ENCODE measurements at places on chromosomes 5 and 9.

GRCh38 chr5:156694598-156694997, 155.5 kb upstream of the PPP1R2B start:
- no peak for DNase-seq

- DNase-seq, result no peak
Observed at GRCh38 chr9:99803694-99804093, 18.0 kb upstream of the NR4A3 start.

- DNase-seq, result no peak
Observed at GRCh38 chr9:82424599-82425120, 436.1 kb downstream of the SPATA31D1 start.

- no peak for DNase-seq
Observed at GRCh38 chr9:135504262-135505243, 4.1 kb downstream of the MRPS2 start.

DNA sequence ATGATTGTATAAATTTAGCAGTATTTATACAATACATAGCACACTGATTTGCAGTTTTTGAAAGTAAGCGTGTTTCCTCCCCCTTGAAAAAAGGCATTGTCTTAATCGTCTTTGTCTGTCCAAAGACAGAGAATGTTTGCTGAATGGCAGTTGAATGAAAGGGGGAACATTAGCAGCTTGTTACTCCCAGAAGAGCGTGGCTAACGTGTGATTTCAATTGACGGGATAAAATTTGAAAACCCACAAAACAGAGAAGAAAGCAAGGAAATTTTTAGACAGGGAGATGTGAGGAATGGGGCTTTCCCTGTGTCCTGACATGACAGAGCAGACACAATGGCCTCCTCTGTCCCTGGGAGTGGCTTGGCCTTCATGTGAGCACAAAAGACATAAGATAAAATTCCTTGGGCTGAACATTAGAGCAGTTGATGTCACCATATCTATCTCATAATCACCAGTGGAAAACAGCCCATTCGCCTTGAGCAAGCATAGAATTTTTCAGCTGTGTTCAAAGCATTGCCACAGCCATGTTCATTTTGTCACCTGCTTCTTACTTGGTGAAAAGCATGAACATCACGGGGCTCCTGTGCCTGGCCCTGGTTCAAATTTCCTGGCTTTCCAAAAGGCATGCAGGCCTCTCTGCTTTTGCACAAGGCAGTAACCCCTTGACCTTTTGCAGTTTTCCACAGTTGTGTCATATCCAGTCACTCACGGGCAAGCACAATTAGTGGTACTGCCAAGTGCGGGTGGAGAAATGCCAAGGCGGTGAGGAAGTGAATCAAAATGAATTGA, 126.9 kb downstream of the TLE1 start:
- no peak for DNase-seq

- no peak for DNase-seq
Observed at GRCh38 chr9:90801973-90802322, 329 bp downstream of the SYK start.

DNA sequence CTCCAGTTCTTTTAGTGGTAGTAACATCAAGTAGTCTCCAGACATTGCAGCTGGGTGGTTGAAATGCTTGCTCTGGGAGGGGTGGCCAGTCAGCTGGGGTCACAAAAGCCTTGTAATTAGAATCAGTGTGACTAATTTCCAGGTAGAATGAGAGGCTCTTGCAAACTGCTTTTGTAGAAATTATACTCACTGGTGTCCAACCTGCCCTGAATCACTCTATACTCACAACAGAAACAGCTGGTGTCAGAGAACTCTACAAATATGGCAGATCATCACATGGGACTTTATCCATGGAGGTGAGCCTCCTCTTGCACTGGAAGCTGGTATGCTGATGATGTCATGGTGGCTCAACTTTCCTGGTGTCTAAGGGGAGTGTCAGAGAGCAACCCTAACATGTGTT, 71.3 kb downstream of the SH3TC2 start:
- DNase-seq, result no peak

GRCh38 chr9:134748591-134748990, 107.0 kb downstream of the COL5A1 start:
- DNase-seq, result no peak

GRCh38 chr9:70567511-70567910, 153.1 kb upstream of the KLF9 start:
- DNase-seq, result no peak

- no peak for DNase-seq
Observed at GRCh38 chr9:92665836-92666235, 4.1 kb downstream of the IPPK start.

DNA sequence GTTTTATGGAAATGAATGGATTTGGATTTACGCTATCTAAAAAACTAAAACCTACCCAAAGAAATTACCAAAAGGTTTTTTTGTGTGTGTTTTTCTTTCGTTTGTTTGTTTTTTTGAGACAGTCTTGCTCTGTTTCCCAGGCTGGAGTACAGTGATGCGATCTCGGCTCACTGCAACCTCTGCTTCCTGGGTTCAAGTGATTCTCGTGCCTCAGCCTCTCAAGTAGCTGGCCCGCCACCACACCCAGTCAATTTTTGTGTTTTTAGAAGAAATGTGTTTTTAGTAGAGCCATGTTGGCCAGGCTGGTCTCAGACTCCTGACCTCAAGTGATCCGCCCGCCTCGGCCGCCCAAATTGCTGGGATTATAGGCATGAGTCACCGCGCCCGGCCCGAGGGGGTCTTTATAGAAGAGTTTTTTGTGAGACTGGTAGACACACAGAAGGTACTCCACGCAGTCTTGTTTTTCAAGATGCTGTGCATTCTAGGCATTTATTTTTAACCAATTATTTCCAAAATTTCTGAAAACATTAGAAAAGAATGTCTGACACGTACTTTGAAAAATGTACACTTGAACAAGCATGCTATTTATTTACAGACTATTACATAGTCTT, 75.7 kb downstream of the NR6A1 start:
- DNase-seq, result no peak

DNA sequence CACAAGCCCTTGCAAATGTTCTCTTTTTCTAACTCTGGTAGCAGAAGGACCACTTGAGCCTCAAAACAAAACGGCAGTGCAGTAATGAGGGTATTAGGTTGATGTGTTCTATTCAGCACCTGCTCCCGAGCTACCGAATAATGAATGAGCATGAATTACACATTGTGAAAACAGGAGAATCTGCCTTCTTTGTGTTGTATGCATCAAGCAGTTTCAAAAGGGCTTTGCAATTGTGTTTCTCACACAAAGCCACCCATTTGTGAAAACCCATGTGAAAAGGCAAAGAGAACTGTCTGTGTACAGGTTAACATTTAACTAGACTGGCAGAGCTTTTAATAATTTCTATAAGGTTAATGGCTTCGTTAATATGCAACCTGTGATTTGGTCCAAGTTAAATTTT, 97.8 kb downstream of the STK32A start:
- no peak for DNase-seq

DNA sequence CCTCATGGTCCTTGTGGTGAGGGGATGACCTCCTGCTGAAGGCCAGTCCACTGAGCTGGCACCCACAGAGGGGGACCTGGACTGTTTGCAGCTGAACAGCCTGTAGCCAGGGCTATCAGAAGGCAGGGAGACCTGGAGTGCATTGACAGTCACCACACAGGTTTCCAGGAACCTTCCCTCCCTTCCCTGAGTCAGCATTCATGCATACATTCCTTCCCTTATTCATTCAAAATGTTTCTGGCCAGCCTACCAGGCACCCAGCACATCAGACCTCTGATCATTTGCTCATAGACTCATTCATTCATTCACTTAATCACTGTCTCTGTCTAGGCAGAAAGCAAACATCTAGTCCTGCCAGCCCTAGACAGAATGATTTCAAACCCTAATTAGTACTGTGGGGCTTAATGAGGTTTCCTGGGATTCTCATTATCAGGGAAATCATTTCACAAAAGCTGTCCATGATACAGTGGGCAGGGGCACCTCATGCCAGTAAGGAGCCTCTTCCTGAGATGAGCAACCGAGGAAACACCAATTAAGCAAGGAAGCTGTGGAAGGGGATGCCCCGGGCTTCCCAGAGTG, 110.1 kb upstream of the PPP1R26 start:
- DNase-seq, result no peak

GRCh38 chr5:41754857-41755256, 115.4 kb downstream of the OXCT1 start:
- DNase-seq, result no peak

DNA sequence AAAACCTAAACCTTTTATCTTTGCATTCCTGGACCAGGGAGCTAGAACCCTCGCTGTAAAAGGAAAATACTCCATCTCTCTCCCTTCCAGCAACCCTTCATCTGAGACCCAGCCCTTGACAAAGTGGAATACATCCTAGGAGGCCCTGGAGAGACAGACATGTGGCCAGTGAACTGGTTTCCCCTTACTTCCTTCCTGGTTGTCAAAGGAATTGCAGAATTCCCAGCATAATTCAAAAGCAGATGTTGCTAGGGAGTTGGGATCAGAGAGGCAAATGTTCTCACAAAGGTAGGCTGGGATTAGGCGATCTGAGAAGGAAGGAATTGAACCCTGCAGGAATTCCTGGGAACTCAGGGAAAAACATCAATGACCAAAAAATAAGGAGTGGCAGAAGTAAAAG, 80.9 kb downstream of the MARCHF3 start:
- no peak for DNase-seq

DNA sequence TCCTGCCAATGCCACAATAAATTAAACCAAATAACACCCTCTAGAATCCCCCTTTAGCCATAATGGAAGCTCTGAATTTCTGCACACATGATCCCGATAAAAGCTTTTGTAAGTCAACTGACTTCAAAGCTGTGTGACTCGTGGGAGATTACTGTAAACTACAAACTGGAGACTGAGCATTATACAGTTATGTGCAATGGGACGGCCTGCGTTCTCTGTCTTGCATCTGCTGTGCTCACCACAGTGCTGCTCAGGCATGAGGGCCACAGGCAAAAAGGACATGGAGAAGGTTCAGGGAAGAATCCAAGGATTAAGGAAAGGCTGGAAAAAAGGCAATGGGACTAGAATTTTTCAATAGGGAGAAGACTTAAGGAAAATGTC, 184.2 kb downstream of the FANCC start:
- DNase-seq, result no peak

- DNase-seq, result no peak
Observed at GRCh38 chr9:129655154-129655553, 10.3 kb upstream of the PRRX2 start.

DNA sequence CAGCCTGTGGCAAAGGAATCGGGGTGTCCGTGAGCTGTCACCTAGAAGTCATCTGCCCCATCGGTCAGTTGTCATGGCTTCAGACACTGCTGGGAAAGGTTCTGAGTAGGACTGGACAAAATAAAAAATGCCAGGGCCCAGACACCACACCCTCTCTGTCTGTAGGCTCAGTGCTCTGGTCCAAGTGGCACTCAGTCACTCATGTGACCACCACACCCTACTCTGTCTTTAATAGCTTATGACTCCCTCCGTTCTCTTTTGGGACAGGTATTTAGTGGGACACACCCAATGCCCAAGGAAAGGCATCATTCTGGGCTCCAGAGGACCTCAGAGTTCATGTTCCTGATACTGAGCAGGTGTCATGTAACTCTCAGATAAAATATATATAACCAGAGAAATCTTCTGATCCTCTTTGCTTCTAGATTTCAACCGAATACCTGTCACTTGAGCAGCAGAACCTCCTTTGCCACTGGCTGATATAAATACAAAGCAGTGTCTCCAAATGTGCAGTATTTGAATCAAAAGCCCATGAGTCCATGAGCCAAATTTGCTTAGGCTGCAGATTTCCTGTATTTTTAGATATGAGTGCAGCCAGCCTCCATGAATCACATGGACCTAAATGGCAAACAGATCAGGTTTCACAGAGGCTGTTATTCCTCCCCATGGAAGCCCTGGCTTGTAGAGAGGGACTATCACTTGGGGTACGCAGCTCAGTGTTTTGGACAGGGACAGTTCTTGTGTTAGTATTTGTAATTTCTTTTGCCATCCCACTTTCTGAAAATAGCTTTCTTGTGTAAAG, 272.0 kb downstream of the ARHGAP26 start:
- no peak for DNase-seq

- DNase-seq, result no peak
Observed at GRCh38 chr9:124389146-124389939, 25.9 kb downstream of the PSMB7 start.

- DNase-seq, result no peak
Observed at GRCh38 chr5:160507221-160507721, 85.6 kb downstream of the PTTG1 start.

- DNase-seq, result no peak
Observed at GRCh38 chr9:114164191-114164794, 9.0 kb downstream of the COL27A1 start.

DNA sequence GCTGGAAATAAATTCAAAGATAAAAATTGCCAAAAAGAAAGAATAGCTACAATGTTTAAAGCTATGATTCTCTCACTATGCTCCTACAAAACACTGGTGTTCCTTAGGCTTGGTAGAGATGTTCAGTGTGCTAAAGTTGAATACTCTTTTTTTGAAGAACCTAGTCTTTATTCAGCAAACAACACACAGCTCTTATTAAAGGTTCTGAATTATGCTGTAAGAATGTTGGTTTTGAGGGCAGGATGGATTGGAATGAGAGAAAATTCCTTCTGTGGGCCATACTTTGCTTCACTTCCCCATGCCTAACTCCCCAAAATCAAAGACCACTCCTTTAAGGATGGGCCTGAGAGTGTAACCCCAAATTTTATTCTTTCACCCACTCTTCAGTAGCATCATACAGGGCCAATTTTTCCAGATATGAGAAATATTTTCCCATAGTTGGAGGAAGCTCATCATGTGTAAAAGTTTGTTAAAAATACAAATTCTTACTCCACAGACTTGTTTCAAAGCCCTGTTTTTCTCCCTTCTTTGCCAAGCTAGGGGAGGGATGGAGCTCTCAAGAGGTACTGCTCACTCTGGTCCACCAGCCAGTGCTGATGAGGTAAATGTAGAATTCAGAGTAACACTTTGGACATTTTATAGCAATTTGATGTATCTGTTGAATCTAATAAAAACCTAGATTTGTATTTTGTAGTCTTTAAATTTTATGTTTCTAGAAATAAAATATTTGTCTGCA, 99.3 kb downstream of the GDNF start:
- no peak for DNase-seq

GRCh38 chr9:131393622-131394463, at the start of gene PRRC2B:
Gene PRRC2B, plus strand, starts transcription at chr9:131394086. Its CDS starts 36,059 bp downstream, at chr9:131430145.
- DNase-seq, result peak; percentile 74

- DNase-seq, result no peak
Observed at GRCh38 chr5:95759005-95759404, 27.9 kb downstream of the RHOBTB3 start.

- no peak for DNase-seq
Observed at GRCh38 chr9:124820698-124821623, 32.3 kb upstream of the WDR38 start.

DNA sequence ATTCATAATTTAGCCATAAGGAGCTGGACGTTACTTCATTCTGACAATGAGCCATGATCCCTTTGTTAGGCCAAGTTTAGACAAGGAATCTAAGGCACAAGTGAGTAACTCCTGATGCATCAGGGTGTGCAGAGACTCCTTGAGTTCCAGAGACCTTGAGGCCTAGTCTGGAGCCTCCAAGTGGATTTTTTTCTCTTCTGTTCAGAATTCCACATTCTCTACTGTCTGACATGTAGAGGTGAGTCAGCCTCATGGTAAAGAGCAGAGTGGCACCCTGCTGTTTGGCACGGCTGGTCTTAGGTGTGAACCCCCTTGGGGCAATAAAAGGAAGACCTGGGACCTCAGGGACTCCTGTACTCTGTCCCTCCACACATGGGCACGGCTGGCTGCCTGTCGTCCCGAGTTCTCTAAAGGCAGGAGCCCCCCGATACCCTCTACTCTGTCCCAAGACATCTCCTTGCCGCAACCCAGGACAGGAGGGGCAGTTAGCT, 22.0 kb upstream of the TGFBI start:
- DNase-seq, result no peak
